Activated naive CD4-positive, alpha-beta T cell treated with anti-CD3 and anti-CD28 coated beads, Interleukin-2, amount 50 U/mL, for 72 hours (primary cell): ENCODE measurements at places on chromosomes 3 and 15. TPM values are rescaled to one million over a fixed set of nuclear protein-coding genes. Genes with fewer than 3 reads are reported as not detected.
A peak's percentile ranks its signal among the peaks of the same experiment; 100 is the strongest.

Gene SCAANT1
- total RNA-seq, result not detected

Gene IL17RB
- 0.12 TPM for total RNA-seq

Gene COLQ
- 2.9 TPM for total RNA-seq

Gene HSPBAP1
- 5.3 TPM for total RNA-seq

Gene GOLGA6D
- total RNA-seq, result not detected

Gene SPESP1
- total RNA-seq, result 1.1 TPM

Gene GUCA1C
- total RNA-seq, result not detected

Gene TRAIP
- 30.0 TPM for total RNA-seq

Gene GOLGA6B
- total RNA-seq, result 1.1 TPM

Gene DCBLD2
- 3.2 TPM for total RNA-seq

Gene TMEM108
- not detected for total RNA-seq

Gene DNAJC19
- total RNA-seq, result 46.8 TPM

DNA sequence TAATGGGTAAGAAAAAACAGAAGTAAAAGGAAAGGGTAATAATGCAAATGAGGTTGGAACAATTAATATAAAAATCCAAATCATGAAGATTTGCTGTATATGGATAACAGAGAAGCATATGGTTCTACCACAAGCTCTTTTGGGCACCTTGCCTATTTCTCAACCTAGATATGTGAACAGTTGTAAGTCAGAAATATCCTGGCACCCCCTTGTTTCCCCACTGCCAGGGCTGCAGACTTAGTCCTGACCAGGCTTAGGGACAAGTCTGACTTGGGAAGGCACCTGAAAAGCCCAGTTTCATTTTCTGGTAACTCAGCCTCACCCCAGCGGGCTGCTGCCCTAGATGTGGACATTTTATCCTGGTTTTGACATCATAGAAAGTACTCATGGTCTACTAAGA lies 183.2 kb upstream of the STAC start:
- no peak for DNase-seq

GRCh38 chr3:140883428-140884040 lies 58.1 kb upstream of the SLC25A36 start:
- no peak for DNase-seq

DNA sequence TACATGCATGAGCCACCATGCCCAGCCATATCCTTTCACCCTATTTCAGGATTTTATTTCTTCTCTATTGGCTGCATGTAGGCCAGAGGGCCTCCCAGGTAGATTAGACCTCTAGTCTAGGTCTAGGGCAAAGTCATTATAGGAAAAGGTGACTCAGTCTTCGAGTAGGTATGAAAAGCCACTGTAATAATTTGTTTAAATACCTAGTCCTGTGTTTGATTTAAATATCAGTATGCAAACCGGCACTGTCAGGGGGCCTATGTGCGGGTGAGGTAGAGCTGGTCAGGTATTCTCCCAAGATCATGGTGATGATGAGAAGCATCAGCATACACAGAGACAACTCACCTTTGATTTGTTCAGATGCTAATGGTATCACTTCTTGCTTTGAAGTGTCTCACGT lies 101.4 kb upstream of the UMPS start:
- DNase-seq, result no peak

DNA sequence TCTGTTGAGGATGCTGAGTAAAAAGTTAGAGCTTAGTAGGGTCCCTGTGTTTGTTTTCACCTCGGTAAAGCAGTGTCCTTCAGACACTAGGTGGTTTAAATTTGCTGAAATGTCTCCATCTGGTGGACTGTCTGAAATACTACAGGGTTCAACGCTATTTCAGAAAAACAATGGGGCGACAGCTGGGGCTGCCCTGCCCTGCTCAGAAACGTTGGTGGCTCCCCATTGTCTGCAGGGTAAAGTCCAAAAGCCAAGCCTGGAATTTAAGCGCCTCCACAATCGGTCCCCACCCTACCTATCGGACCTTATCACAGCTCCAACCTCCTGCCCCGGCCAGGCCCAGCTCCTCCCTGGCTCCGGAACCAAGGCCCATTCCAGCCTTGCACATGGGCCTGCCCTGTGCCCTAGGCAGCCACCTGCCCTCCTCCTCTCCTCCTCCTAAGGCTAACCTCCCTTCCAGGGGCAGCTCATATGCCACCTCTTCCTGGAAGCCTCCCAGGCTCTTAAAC lies 4.3 kb upstream of the TSEN2 start:
- peak; percentile 30 for DNase-seq

- no peak for DNase-seq
Measured at GRCh38 chr3:63387568-63387967, 109.5 kb downstream of the SYNPR start.

- DNase-seq, result no peak
Measured at GRCh38 chr3:125675791-125676190, 80.5 kb upstream of the OSBPL11 start.

DNA sequence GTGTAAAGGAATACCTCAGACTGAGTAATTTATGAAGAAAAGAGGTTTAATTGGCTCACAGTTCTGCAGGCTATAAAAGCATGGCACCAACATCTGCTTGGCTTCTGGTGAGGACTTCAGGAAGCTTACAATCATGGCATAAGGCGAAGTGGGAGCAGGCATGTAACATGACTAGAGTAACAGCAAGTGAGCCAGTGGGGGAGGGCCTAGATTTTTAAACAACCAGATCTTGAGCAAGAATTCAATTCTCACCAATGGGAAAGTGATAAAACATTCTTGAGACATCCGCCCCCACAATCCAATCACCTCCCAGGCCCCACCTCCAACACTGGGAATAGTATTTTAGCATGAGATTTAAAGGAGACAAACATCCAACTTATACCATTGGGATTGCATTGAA lies 44.2 kb upstream of the BCL2A1 start:
- no peak for DNase-seq

DNA sequence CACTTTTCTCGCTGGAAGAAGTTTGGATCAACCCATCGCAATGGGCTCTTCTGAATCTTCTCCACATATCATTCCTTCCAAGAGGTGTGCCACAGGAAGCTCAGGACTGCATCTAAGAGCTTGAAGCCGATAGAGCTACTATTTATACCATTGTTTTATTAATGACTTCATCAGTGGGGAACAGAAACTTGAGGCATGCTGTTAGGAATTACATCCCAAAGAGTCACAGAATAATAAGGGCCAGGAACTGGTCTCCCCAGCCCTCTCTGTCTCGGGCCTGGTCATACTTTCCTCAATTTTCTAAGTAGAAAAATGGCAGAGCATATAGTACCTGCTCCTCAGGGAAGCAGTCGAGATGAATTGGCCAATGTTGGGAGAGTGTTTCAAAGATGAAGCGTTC lies 16.9 kb upstream of the C15orf61 start:
- DNase-seq, result no peak

GRCh38 chr3:183008800-183009199 lies 28.5 kb upstream of the DCUN1D1 start:
- DNase-seq, result no peak

DNA sequence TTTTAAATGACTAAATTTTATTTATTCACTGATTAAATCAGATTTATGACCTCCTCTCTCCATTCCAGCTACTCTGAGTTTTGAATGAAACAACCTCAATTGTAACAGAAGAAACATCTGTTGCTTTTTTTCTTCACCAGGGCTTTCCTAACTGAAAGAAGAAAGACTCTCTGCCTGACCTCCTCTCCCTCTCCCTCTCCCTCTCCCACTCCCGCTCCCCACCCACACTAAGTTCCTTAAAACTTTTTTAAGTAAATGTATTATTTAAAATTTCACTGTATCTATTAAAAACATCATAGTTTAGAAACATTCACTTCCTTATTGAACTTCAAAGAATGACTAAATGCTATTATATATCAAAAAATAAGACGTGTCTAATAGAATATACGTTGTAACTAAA lies 122.0 kb downstream of the TFDP2 start:
- DNase-seq, result no peak

GRCh38 chr15:66922608-66923007 lies 142.8 kb upstream of the SMAD3 start:
- no peak for DNase-seq

DNA sequence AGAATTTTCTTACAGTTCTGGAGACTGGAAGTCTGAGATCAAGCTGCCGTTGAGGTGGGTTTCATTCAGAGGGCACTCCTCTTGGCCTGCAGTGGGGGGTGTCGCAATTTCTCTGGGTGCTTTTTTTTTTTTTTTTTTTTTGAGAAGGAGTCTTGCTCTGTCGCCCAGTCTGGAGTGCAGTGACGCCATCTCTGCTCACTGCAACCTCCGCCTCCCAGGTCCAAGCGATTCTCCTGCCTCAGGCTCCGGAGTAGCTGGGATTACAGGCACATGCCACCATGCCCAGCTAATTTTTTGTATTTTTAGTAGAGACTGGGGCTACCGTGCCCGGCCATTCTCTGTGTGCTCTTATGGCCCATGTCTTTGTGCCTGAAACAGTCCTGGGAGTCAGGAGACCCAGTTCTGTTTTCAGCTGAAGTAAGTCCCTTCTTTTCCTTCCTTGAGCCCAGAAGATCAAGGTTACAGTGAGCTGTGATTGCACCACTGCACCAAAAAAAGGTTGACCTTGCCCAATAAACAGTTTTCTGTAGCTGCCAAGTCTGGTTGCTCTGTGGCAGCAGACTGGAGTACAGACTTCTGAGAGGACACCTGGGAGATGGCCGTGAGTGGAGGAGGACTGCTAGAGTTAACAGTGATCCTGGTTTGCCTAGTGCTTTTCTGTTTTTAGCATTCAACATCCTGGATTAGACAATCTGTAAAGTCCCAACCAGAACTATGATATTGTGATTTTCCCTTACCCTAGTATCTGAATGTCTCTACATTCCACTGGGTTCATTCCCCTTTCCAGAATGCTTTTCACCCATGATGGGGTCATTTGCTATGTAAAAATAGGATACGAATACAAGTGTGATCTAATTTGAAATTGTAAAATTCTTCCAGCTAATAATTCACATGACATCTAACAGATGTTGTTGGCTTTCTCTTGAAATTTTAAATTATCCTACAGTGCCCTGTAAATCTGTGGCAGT lies 76.6 kb upstream of the RNF7 start:
- DNase-seq, result no peak

- DNase-seq, result no peak
Measured at GRCh38 chr3:17655743-17656142, 86.7 kb downstream of the TBC1D5 start.

GRCh38 chr3:197508461-197508860 lies 47.3 kb downstream of the BDH1 start:
- no peak for DNase-seq

- no peak for DNase-seq
Measured at GRCh38 chr15:68208636-68209240, 3.6 kb upstream of the CALML4 start.

DNA sequence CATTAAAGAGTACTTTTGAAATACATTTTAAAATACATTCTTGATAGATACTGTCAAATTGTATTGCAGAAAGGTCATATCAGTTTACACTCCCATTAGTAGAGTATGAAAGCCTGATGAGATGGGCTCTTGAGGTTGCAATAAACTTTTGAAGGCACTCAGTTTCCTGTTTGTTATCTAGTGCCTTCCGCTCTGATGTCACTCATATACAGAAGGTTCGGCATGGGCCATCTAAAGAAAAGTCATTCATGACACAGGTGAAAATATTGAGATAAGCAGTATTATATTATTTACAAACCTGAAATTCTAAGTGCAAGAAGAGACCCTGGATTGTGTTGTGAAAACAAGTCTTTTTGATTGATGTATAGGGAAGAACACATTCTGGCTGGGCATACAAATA lies 36.5 kb upstream of the DENND4A start:
- no peak for DNase-seq

GRCh38 chr3:51966922-51967383 lies 301 bp downstream of the PCBP4 start:
- DNase-seq, result no peak

DNA sequence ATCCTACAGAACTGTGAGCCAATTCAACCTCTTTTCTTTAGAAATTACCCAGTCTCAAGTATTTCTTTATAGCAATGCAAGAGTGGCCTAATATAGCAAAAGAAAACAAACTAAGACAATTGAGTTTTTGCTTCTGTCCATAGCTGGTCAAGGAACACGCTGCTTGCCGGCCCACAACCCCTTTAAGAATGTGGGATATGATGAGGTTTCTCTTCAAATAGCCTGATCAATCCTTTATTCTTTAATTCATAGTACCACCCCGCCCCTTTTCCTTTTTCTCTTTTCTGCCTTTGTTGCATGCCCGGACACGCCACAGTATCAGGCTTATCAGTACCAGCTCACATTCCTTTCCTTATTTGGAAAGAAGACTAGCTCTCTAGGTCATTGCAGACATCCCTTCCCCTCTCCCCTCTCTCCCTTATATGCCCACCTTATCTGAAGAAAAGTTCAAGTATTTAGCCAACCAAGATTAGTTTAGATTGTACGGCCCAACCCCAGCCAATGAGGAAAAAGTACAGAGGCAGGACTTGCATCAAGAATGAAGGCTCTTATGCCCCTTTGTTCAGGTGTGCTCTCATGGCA lies 404.5 kb downstream of the OCA2 start:
- no peak for DNase-seq

- DNase-seq, result no peak
Measured at GRCh38 chr3:14124223-14124614, 451 bp downstream of the CHCHD4 start.

GRCh38 chr3:184588776-184589175 lies 27.2 kb downstream of the EPHB3 start:
- DNase-seq, result no peak

DNA sequence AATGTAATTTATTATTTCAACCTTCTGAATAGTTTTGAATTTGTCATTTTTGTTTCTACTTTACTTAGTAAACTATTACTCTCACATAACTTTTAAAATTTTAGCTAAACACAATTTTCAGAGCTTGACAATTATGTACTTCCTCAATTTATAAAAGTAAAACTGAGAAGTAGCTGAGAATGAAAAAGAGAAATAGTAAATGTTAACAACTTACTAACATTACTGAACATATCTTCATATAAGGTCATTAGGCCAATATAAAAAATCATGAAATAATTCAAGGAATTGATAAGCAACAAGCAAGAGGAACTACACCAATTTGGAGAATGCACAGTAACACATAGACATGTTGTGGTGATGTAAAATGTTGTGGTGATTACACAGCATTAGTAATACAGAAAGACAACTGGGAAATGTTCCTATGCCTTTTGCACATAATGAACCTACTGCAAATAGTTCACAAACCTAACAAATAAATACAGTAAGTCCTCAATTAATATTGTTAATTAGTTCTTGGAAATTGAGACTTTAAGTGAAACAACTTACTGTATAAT lies 137.9 kb downstream of the CBLB start:
- no peak for DNase-seq

GRCh38 chr15:47674586-47675232 lies 42.6 kb upstream of the SEMA6D start:
- DNase-seq, result no peak

- no peak for DNase-seq
Measured at GRCh38 chr3:154568064-154568463, 138.1 kb upstream of the GPR149 start.

DNA sequence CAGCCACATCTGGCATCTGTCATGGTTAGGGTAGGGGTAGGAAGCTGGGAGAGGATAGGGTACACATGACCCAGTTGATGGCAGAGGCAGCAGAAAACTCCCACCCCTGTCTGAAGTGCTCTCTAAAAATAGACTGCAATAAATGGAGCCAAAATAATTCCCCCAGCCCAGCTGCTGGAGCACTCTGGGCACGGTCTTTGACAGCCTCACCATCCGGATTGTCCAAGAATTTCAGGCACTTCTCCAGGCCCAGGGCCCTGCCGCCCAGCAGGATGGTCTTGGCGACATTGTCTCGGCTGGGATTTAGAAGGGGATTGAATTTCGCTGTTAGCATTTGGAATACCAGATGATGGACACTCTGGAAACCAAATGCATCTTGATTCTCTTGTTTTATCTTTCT lies 103.7 kb downstream of the IQSEC1 start:
- DNase-seq, result no peak

GRCh38 chr3:186807231-186807630 lies 949 bp upstream of the RFC4 start:
- DNase-seq, result no peak

GRCh38 chr15:61047783-61048182 lies 181.3 kb downstream of the RORA start:
- DNase-seq, result no peak
